AML-193 (cell line): ENCODE measurements at places on chromosomes 5 and 9.
A peak's percentile ranks its signal among the peaks of the same experiment; 100 is the strongest.

DNA sequence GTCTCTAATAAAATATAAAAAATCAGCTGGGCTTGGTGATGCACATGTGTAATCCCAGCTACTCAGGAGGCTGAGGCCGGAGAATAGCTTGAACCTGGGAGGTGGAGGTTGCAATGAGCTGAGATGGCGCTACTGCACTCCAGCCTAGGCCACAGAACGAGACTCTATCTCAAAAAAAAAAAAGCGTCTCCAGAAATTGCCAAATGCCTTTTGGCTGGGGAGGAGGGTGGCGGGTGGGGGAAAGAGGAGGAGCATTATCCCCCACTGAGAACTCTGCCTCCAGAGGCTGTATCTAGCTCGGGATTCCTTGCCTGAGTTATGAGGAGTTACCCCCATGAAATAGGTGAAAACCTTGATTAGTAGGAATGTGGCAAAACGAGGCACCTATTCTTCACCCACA, 4.8 kb downstream of the ROPN1L start:
- no peak for DNase-seq

DNA sequence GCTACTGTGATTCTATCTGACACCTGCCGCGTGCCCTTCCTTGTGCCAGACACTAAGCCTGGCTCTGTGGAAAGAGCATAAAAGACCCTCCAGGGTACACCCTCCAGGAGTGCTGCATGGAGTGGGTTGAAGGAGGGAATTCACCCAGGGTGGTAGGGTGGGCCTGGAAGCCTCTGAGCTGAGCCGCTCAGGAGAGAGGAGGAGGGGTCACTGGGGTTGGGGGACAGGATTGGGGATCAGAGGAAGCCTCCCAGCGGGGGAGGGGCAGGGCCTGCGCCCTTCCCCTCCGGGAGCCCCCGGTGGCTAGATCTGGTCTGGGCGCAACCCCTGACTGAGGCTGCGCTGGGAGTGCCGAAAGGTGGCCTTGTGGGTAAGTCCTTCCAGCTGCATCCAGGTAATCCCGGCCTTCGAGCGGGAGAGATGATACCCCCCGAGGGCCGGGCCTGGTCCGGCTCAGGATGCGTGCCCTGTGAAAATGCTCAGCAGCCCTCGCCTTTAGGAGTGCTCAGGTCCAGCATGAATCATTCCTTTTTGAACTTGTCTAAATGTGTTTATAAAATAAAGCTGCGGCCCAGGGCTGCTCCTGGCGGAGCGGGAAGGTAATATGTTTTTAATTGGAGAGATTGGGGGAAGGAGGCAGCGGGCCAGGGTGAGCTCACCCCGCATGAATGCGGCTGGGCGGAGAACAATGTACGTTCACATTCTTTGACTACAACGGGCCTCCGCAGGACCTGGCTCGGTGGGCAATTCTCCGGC, 118.1 kb upstream of the SMIM23 start:
- no peak for DNase-seq

DNA sequence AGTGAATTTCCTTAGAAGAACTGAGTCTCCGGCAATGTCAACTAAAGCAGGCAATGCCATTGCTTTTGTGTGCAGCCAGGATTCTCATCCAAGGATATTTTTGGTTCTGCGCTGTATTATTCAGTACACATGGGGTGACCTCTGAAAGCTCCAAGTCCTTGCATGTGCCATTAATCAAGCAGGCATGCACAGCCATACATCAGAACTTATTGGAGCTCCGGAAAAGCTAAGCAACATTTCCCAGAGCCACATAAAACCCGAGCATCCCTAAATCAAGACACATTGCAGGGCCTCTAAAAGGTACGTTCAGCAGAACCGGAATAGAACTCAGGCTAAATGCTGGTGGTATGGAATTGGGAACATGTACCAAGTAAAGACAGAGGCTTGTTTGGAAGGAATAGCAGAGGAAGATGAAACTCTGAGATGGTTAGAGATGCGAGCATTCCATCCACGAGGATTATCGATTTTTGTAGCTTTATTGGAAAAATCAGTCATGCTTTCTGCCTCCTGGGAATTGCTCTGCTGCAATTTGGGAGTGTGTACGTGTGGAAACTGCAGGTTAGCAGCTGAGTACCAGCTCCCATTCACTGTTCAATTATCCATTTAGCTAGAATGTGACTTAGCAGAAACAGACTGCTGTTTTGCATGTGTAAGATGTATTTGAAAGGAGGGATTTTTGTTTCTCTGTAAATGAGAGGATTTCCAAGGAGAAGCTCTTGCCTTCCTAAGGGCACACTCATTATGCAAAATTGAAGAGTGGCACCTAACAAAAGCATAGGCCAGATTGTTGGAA, 143.7 kb upstream of the WWC1 start:
- no peak for DNase-seq

GRCh38 chr5:39760385-39761198, 335.8 kb upstream of the DAB2 start:
- peak; percentile 90 for DNase-seq

- no peak for DNase-seq
Measured at GRCh38 chr9:101162231-101162630, 133.7 kb downstream of the PLPPR1 start.

DNA sequence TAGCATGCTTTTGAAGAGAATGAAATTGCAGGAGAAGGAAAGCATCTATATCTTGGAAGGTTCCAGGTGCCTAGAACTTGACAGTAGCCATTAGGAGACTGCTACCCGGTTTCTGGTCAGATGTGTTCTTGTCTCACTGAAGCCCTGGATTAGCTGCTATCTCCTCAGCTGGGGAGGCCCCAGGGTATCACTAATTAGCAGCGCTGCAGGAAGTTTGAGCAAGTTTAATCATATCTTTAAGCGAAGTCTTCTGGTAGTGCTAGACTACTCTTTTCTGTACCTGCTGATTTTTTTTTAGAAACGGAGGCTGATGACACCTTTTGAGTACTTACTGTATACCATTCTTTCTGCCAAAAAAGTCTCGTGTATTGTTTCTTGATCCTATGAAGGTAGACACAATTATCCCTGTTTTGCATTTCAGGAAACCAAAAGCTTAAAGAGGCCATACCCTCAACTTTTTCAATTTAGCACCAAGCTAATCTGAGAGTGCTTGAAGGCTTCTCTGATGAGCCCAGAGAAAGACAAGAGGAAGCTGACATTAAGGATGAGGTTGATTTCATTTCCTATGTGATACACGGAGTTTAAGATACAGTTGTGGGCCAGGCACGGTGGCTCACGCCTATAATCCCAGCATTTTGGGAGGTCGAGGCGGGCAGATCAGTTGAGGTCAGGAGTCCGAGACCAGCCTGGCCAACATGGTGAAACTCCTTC, 201.3 kb downstream of the ARHGAP26 start:
- DNase-seq: no peak
